ENCODE measurements at places on chromosomes 4 and X. TPM values are rescaled to one million over a fixed set of nuclear protein-coding genes. Genes with fewer than 3 reads are reported as not detected.
A peak's percentile ranks its signal among the peaks of the same experiment; 100 is the strongest.

DNA sequence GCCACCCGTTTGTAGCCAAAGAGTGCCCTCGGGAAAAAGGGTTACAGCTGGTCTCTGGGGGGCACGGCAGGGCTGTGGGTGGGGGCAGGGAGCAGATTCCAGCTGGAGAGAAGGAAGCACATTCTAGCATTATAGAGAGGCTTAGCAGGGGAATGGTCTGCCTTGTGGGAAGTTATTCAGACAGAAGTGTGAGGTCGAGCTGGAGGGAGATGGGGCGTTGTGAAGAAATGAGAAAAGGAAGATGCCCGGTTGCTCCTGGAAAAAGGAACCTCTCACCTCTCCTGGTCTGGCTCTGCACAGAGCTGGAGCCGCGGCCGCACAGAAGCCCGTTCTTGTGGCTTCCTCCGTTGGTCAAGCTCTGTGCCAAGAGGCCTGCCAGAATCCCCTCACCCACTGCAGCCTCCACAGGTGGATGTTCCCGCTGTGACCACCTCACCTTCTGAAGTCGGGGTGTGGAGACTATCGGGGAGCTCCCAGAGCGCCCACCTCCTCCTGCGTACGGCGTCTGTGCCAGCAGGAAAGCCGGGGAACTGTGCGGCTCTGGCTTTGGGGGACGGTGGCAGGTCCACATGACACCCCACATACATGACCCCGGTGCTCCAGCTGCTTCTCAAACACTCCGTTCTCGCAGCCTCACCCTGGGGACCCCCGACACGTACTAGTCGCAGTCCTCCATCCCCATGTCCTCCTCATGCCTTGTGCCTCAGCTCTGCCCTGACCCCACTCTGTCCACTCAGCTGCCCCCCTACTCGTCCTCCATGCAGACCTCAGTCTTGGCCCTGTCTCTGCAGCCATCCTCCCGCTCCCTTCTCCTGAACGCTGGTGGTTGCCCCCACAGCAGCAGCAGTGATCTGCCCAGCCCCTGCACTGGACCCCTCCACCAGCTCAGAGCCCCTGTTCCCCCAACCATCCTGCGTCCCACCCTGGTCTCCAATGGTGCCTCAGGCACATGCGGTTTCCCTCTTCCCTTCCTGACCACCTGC is 52.2 kb upstream of the HGFAC start:
- no peak for DNase-seq
- H3K36me3 ChIP-seq, result no peaks in the 10 kb centered on the region
- H3K4me1 ChIP-seq, result peaks cover 3% of the 10 kb centered on the region
- H3K27me3 ChIP-seq, result no peaks in the 10 kb centered on the region
- H3K4me3 ChIP-seq, result peak overlapping the region; percentile 22

- no peaks in the 10 kb centered on the region for H3K4me1 ChIP-seq
- no peak for DNase-seq
- no peaks in the 10 kb centered on the region for H3K27me3 ChIP-seq
- H3K4me3 ChIP-seq, result no peak overlapping the region
- no peaks in the 10 kb centered on the region for H3K36me3 ChIP-seq
Observed at GRCh38 chr4:40270609-40271008, 64.5 kb upstream of the CHRNA9 start.

DNA sequence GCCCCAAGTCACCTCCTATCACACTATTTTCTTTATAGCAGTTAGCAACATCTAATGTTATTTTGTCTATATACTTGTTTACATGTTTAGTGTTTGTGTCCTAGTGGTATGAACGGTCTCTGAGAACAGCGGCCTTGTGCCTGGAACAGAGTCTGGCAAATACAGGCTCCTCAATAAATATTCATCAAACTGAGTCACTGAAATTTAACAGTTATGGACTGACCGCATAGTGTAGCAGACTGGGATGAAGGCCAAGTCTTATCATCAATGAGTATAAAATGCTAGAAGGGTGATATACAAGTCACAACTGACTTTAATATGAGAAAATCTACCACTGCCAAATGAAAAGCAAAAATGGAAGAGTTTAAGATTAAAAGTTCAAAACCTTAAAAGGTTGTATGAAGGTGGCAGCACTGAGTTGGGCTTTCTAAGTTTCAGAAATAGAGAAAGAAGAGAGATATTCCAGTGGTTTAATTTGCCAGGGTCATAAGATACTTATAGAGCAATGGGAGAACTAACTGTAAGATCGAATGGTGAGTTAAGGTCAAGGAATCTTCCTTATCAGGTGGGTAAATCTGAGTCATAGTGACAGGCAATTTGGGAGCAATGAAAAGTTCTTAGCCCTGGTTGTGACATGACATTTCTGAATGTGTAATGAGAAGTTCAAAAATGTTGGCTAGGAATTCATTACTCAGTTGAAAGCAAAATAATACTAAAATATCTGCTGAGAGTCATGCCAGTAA is 34.9 kb downstream of the ELOVL6 start:
- peak; percentile 73 for DNase-seq
- H3K27ac ChIP-seq, result peak overlapping the region; percentile 44
- no peak overlapping the region for H3K4me3 ChIP-seq
- peaks cover 20% of the 10 kb centered on the region for H3K4me1 ChIP-seq
- H3K27me3 ChIP-seq, result no peaks in the 10 kb centered on the region

DUX4 gene
- not detected for total RNA-seq

GC gene
- total RNA-seq, result not detected

DNA sequence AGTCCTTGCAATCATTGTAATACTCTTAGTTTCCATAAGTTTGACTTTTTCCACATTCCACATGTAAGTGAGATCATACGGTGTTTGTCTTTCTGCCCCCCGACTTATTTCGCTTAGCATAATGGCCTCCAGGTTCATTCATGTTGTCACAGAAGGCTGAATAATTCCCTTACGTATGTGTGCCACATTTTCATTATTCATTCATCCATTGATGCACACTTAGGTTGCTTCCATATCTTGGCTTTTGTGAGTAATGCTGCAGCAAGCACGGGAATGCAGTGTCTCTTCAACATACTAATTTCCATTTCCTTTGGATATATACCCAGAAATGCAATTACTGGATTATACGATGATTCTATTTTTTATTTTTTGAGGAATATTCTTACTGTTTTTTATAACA is 22.0 kb upstream of the VEGFC start:
- no peak overlapping the region for H3K27ac ChIP-seq
- H3K36me3 ChIP-seq, result no peaks in the 10 kb centered on the region
- no peak for DNase-seq
- no peak overlapping the region for H3K4me3 ChIP-seq
- H3K4me1 ChIP-seq, result peaks cover 2% of the 10 kb centered on the region
- no peaks in the 10 kb centered on the region for H3K27me3 ChIP-seq

DNA sequence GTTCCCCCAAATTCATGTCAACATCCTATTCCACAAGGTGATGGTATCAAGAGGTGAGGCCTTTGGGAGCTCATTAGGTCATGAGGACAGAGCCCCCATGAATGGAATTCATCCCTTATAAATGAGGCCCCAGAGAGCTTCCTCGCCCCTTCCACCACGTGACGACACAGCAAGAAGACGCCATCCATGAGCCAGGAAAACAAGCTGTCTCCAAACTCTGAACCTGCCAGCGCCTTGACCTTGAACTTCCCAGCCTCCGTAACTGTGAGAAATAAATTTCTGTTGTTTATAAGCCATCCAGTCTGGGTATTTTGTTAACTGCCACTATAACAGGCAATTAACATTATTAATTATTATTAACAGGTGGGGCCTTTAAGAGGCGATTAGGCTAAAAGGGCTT is 5.8 kb downstream of the AGA start:
- no peak for DNase-seq
- no peak overlapping the region for H3K27ac ChIP-seq
- H3K27me3 ChIP-seq, result no peaks in the 10 kb centered on the region
- no peaks in the 10 kb centered on the region for H3K36me3 ChIP-seq
- H3K4me1 ChIP-seq, result peaks cover 3% of the 10 kb centered on the region
- H3K4me3 ChIP-seq, result no peak overlapping the region

XIAP gene
- 37.0 TPM for total RNA-seq

DNA sequence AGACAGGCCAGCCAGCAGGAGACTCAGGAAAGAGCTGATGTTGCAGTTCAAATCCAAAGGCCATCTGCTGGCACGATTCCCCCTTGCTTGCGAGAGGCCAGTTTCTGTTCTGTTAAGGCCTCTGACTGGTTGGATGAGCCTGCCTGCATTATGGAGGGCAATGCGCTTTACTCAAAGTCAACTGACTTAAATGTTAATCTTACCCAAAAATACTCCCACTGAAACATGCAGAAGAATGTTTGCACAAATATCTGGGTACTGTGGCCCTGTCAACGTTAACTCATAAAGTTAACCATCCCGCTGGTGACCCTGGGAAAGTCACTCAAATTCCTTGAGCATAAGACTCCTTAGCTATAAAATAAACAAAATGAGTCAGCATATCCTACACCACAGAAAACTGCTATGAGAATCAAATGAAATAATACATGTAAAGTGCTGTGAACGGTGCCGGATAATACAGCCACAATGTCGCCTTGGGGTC is 326.4 kb downstream of the EVC2 start:
- peak; percentile 64 for DNase-seq
- peaks cover 16% of the 10 kb centered on the region for H3K4me1 ChIP-seq
- H3K27ac ChIP-seq, result peak overlapping the region; percentile 47
- H3K4me3 ChIP-seq, result no peak overlapping the region

GDI1 gene
- total RNA-seq, result 86.5 TPM

PPP1R2C gene
- total RNA-seq, result not detected

DNA sequence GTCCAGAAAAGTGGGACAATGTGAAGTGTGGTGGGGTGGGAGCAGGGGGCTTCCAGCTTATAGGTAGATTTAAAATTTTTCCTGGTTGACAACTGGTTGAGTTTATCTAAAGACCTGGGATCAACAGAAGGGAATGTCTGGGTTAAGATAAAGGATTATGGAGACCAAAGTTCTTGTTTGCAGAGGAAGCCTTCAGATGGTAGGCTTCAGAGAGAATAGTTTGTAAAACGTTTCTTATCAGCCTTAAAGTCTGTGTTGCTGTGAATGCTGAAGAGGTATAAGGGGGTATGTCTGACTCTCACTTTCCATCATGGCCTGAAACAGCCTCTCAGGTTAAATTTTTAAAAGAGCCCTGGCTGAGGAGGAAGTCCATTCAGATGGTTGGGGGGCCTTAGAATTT is 20.5 kb downstream of the MGST2 start:
- H3K4me1 ChIP-seq, result peaks cover 2% of the 10 kb centered on the region
- H3K27ac ChIP-seq, result no peak overlapping the region
- DNase-seq, result no peak
- H3K36me3 ChIP-seq, result no peaks in the 10 kb centered on the region
- no peak overlapping the region for H3K4me3 ChIP-seq

SPON2 gene
- total RNA-seq, result 367 TPM

DNA sequence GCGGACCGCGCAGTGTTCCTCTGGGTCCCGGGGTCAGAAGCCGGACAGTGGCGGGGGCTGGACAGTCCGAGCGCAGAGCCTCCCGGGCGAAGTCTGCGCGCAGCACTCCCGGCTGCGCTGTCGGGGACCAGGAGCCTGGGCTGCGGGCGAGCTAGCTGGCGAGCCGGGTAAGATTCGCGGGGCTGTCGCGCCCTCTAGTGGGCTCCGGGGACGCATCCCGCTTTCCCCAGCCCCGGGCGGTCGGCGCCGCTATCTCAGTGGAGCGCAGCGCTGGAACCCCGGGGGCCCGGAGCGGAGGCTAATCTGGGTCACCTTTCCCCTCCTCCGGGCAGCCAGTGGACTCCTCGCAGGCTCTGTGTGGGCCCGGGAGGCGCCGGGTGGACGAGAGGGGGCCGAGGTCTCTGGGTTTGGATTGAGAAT is 4.2 kb downstream of the PDGFRA start:
- H3K36me3 ChIP-seq, result peaks cover 5% of the 10 kb centered on the region
- peaks cover 4% of the 10 kb centered on the region for H3K4me1 ChIP-seq
- peak overlapping the region; percentile 97 for H3K4me3 ChIP-seq
- peak; percentile 89 for DNase-seq
- no peaks in the 10 kb centered on the region for H3K27me3 ChIP-seq
- peak overlapping the region; percentile 88 for H3K27ac ChIP-seq

DNA sequence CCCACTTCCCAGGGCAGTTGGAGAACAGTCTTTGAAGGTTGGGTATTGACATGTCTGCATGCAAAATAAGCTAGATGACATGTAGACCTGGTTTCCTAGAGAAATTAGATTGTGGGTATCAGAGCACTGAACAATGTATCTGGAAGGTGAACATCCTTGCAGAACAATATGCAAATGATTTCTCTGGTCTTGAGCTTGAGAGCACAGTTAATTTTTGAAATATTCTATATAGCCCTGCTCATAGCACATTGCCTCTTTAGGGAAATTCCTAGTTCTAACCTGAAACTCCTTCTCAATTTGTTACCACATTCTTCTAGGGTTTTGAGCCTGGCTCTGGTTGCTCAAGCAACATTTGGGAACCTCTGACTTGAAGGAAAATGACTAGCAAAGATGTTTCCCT is 41.6 kb upstream of the LAS1L start:
- no peak for DNase-seq
- H3K27ac ChIP-seq, result no peak overlapping the region
- no peak overlapping the region for H3K4me3 ChIP-seq
- no peaks in the 10 kb centered on the region for H3K4me1 ChIP-seq
- H3K36me3 ChIP-seq, result no peaks in the 10 kb centered on the region

GRCh38 chr4:104616401-104616820 is 121.7 kb upstream of the CXXC4 start:
- no peak overlapping the region for H3K27ac ChIP-seq
- H3K36me3 ChIP-seq, result no peaks in the 10 kb centered on the region
- DNase-seq, result peak; percentile 16

DNA sequence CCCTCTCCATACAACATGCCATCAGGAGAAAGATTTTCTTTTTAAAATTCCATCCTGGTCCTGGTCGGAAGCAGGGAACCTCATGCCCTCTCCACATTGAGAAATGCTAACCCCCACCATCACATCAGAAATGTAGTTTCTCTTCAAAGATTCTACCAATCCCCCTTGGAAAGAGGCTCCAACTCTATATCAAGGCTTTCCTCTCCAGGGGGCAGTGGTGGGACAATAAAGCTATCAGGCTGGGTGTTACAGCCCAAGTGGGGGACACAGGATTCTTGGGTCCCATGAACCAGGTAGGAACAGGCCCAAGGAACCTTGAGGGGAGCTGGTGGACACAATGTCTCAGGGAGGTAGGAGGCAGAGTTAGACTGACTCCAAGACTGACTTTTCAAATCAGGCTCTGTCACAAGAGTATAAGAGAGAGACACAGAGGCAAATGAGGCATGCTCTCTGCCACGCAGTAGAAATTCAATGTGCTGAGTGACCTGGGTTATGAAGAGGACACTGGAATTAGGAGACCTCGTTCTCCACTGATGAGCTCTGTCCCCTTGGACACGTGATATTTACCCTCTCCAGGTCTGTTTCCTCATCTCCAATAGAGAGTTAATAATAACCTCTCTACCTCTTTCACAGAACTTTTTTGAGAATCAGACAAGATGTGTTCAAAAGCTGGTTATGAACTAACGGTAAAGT is 4.5 kb downstream of the GJB1 start:
- no peaks in the 10 kb centered on the region for H3K4me1 ChIP-seq
- no peak overlapping the region for H3K4me3 ChIP-seq
- no peaks in the 10 kb centered on the region for H3K27me3 ChIP-seq
- no peak overlapping the region for H3K27ac ChIP-seq
- DNase-seq, result no peak
- no peaks in the 10 kb centered on the region for H3K36me3 ChIP-seq

DNA sequence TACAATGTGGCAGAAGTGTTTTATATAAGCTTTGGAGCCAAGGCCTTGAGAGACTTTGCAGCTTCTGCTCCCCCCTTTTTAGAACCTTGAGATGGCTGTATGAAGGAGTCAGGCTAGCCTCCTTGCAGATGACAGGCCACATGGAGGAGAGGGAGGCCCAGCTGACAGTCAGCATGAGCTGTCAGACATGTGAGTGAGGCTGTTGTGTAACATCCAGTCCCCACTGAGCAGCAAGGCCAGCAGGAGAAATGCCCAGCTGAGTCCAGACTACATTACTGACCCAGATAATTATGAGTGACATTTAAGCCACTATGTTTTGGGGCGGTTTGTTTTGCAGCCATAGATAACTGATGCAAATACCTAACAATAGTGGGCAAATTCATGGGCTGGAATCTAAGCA is 515.3 kb upstream of the ARX start:
- no peaks in the 10 kb centered on the region for H3K27me3 ChIP-seq
- no peaks in the 10 kb centered on the region for H3K36me3 ChIP-seq
- H3K4me3 ChIP-seq, result no peak overlapping the region
- no peak for DNase-seq
- H3K27ac ChIP-seq, result no peak overlapping the region
